Smooth muscle cell of the coronary artery (primary cell): ENCODE measurements at places on chromosomes 1 and 21. TPM values are rescaled to one million over a fixed set of nuclear protein-coding genes. Genes with fewer than 3 reads are reported as not detected.

The CD164L2 gene
- not detected in 2 replicates for total RNA-seq

The RNF11 gene
- total RNA-seq: 39.3 and 151 TPM in 2 replicates

The SPOCD1 gene
- total RNA-seq: 7.0 and 14.7 TPM in 2 replicates

The NEGR1 gene
- total RNA-seq: 2.7 and 7.6 TPM in 2 replicates

The CHTOP gene
- total RNA-seq: 22.7 and 27.4 TPM in 2 replicates

The S100A8 gene
- total RNA-seq: not detected in 2 replicates
